ENCODE measurements at places on chromosomes 7 and 10.

DNA sequence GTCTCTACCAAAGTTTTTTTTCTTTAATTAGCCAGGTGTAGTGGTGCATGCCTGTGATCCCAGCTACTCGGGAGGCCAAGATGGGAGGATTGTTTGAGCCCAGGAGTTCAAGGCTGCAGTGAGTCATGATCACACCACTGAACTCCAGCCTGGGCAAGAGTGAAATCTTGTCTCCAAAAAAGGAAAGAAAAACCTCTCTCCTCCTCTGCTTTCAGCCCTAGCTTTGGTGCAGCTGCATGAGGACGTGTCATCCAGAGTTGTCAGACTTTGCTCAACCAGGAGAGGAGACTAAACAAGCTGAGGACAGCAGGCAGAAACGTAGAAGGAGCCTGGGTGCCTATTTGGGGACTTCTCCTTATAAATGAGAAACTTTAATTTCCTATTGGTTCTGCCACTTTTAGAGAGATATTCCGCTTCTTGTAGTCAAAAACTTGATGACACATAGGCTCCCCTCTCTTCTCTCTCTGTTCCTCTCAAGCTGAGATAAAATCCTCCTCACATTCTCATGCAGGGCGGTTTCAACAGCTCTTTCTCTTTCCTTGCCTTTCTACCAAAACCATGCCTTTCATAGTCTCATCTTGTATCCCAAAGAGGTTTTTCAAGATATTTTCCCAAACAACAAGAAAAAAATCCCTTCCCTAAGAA lies 205.4 kb downstream of the ARHGAP12 start:
- no peak for DNase-seq

DNA sequence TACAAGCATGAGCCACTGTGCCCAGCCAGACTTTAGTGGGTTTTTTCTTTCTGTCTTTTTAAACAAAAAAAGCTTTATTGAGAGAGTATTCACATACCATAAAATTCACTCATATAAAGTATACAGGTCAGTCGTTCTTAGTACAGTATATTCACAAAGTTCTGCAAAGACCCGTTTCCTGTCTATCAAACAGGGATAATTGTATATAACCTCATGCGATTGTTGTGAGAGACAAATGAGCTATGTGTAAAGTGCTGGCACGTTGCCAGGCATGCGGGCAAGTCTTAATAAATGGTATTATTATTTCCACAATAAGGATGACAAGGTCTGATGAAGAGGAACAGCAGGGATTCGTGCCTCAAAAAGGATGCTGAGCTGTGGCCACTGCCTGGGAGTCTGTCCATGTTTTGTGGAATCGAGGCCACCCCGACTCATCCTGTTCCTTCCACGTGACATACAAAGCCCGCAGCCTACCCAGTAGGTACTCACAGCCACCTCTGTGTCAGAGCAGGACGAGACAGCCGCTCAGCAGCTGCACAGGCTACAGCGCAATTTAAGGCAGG lies 51.6 kb downstream of the SMKR1 start:
- peak; percentile 53 for DNase-seq

DNA sequence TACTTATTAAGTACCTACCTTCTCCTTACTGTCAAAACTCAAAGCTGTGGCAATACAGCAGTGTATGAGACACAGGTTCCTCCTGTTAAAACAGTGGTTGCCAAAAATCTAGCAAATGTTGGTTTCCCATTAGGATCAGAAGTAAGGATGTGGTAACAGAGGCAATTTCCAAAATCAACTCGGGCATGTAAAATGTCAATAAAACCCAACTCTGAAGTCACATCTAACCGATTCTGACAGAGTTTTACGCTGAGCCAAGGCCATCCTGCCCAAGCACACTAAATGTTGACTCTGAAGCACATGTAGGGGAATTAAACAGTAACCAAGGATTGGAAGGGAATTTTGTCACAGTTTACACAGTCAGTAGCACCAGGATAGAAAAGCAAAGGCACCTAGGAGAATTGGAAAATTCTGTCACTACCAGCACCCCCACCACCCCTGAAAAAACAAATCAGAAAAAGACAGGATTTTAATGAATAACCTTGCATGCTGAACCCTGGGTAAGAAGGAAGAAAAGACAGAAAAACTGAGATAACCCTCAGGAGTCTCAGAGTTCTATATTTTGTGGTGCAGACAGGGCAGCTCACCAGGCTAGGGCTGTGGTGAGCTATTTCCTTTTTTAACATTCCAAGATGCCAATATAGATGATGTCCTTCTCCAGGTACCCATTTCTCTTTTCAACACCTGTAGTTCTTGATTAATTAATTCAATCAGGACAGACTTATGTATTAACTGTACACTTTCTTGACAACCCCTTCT lies 119.5 kb downstream of the DOCK4 start:
- no peak for DNase-seq

- no peak for DNase-seq
Measured at GRCh38 chr10:110861930-110862649, 9.6 kb upstream of the PDCD4 start.

GRCh38 chr7:88317422-88317821 lies 10.7 kb upstream of the STEAP4 start:
- no peak for DNase-seq

- DNase-seq, result no peak
Measured at GRCh38 chr7:35968140-35968940, 167.5 kb downstream of the SEPTIN7 start.

DNA sequence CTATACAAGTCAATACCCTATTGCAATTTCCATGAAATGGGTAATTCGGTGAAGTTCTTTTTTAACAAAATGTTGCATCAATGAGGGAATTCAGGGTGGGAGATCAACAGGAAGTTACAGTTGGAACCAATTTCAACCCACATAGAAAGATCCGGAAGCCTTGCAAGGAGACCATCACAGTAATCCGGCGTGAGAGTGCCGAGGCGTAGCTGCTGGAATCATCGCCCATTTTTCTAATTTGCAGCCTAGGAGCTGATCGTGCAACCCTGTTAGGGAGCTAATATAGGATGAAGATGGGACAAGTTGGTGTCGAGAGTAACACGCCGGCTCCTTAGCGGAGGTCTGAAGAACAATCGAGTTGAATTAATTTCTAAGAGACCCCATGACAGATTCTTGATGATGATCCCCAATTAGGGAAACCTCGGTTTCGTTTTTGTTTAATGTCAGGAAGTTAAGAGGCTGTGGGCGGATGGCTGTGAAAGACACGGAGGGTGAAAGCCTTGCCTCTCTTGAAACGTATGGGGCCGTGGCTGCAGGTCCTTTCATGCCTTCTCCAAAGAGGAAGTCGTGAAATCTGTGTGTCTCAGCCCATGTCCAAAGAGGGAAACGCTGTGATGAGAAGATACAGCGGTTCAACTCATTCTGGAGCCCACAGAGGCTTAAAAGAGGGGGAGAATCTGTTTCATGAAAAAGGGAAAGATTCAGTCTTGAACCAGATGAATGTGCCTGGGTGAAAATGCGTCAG lies 51.2 kb upstream of the CARD11 start:
- peak; percentile 57 for DNase-seq

DNA sequence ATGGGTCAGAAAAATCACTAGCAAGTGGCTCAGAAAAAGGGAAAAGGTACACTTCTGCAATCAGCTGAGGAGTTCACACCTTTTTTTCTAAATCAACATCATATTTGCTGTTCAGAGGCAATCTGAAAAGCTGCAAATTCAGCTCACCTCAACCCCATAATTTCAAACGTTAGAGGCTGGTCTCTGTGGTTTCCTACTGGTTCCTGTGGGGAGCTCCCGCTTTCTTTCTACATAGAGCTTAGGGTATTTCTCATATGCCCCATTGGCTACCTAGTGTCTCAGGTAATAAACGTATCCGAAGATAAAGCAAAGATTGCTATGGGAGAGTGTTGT lies 5.2 kb upstream of the ZNF22 start:
- DNase-seq, result no peak

DNA sequence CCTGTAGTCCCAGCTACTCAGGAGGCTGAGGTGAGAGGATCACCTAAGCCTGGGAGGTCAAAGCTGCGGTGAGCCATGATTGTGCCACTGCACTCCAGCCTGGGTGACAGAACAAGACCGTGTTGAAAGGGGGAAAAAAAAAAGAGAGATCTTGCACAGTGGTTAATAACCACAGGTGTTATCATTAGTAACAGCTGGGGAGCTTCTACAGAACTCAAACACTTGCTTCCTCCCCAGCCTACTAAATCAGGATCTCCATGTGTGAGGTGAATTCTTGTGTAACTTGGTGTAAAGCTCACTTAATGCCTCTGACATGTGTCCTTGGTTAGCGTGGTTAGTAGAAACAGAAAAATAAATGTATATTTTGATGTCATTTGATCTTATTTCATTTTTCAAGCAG lies 43.9 kb upstream of the BMS1 start:
- no peak for DNase-seq

GRCh38 chr10:32687116-32687515 lies 241.2 kb downstream of the CCDC7 start:
- DNase-seq, result no peak

DNA sequence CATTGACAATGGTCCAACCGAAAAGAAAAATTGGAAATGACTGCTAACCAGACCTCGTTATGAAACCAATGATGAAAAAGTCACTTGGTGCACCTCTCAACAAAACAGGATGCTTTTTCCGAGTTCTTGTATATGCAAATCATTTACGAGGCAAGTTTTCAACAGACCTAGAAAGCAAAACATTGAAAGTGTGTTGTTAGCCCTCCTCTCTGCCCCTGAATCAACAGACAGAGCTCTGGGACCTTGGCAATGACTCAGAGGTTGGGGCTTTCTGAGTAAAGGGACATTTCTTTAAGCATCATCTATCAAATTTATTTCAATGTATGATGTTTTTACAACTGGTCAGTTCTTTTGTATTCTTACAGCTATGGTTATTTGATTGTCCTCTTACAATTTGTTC lies 16.3 kb upstream of the DKK1 start:
- no peak for DNase-seq

- no peak for DNase-seq
Measured at GRCh38 chr7:79506481-79506880, 53.0 kb upstream of the MAGI2 start.

- DNase-seq, result no peak
Measured at GRCh38 chr7:155985518-155986250, 173.4 kb upstream of the SHH start.

DNA sequence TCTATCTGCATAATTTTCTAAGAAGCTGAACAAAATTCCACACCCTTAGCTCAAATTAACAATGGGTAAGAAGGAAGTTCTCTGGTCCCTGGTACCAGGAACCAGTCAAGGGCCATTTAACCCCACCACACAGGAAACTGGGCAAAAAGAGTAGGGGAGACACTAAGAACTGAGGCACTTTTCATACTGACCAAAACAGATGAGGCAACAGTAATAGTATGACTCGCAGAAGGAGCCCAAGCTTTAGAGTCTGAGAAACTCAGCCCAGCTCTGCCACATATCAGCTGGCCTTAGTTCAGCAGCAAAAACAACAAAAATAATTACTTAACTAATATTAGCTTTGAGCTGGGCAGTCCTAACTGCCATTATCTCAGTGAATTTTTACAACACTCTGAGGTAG lies 221.2 kb downstream of the FAM107B start:
- DNase-seq, result peak; percentile 28

GRCh38 chr10:118990326-118990725 lies 39.2 kb upstream of the NANOS1 start:
- DNase-seq, result no peak

- peak; percentile 59 for DNase-seq
Measured at GRCh38 chr7:155738652-155739537, 73.4 kb downstream of the SHH start.

GRCh38 chr7:120725376-120726039 lies 132.4 kb downstream of the TSPAN12 start:
- no peak for DNase-seq

GRCh38 chr7:771234-772004 lies 44.3 kb upstream of the PRKAR1B start:
- DNase-seq, result no peak

- peak; percentile 67 for DNase-seq
Measured at GRCh38 chr10:70656489-70656888, 15.8 kb upstream of the ADAMTS14 start.

GRCh38 chr10:70694418-70695141 lies 22.3 kb downstream of the ADAMTS14 start:
- DNase-seq, result no peak

GRCh38 chr7:146956853-146957252 lies 840.3 kb downstream of the CNTNAP2 start:
- DNase-seq, result no peak

- DNase-seq, result no peak
Measured at GRCh38 chr10:47024046-47024322, 112.8 kb downstream of the PTPN20 start.

Data from activated naive CD8-positive, alpha-beta T cell treated with anti-CD3 and anti-CD28 coated beads for 36 hours (primary cell).